ENCODE measurements at places on chromosomes 4 and X.

GRCh38 chrX:97109730-97110129 is 226.0 kb downstream of the RPA4 start:
- no peak for DNase-seq

DNA sequence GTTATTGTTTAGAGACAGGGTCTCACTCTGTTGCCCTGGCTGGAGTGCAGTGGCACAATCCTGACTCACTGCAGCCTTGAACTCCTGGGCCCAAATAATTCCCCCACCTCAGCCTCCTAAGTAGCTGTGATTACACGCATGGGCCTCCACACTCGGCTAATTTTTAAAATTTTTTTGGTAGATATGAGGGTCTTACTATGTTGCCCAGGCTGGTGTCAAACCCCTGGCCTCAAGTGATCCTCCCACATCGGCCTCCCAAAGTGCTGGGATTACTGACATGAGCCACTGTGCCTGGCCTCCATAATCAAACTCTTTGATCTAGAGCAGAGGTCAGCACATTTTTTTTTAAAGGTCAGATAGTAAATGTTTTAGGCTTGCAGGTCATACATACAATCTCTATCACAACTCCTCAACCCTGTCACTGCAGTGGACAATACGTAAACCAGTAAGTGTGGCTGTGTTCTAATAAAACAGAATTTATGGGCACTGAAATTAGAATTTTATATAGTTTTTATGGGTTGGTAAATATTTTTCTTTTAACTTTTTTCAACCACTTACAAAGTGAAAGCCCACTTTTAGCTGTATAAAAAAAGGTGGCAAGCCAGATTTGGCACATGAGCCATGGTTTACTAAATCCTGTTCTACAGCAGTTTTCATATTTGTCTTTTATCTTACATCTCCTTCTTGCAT is 105.1 kb upstream of the RAPGEF2 start:
- no peak for DNase-seq

GRCh38 chrX:46694549-46694948 is 64.4 kb downstream of the SLC9A7 start:
- DNase-seq, result no peak

GRCh38 chrX:119266364-119266995 is 30.4 kb downstream of the PGRMC1 start:
- no peak for DNase-seq

- no peak for DNase-seq
These were observed 29.9 kb downstream of the FGFRL1 start for GRCh38 chr4:1041147-1041935.
